WERI-Rb-1 (cell line): ENCODE measurements at places on chromosomes 13 and 19.

DNA sequence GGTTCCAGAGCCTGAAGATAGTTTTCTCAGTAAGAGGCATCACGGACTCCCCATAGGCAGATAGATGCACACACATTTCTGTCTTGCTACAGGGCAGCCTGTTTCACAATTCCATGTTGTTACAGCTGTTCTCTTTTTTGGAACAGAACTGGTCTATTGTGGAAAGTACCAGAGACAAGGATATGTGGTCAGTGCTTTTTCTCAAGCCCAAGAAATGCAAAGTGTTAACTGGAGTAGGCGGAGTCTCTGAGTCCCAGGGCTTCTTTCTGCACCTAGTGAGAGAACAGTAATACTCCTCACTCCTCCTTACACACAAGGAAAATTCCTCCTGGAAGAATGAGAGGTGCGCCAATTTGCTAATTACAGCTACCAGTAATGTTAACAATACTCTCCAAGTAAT is 141.6 kb upstream of the ARGLU1 start:
- no peak for DNase-seq

DNA sequence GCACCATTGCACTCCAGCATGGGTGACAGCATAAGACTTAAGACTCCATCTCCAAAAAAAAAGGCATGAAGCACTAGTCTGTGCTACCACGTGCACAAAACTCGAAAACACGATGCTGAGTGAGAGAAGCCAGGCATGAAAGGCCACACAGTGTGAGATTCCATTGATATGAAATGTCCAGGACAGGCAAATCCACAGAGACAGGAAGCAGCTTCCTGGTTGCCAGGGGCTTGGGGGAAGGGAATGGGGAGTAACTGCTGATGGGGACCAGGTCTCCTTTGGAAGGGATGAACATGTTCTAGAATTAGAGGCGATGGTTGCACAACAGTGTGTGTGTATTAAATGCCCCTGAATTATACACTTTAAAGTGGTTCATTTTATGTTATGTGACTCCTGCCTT is 15.9 kb upstream of the JUND start:
- no peak for DNase-seq

GRCh38 chr13:77523834-77524728 is 11.4 kb upstream of the SCEL start:
- DNase-seq, result no peak

GRCh38 chr19:50285833-50286232 is 43.3 kb downstream of the KCNC3 start:
- DNase-seq, result no peak

- DNase-seq, result peak; percentile 40
These were observed 5.1 kb downstream of the CD37 start for GRCh38 chr19:49340069-49340864.

DNA sequence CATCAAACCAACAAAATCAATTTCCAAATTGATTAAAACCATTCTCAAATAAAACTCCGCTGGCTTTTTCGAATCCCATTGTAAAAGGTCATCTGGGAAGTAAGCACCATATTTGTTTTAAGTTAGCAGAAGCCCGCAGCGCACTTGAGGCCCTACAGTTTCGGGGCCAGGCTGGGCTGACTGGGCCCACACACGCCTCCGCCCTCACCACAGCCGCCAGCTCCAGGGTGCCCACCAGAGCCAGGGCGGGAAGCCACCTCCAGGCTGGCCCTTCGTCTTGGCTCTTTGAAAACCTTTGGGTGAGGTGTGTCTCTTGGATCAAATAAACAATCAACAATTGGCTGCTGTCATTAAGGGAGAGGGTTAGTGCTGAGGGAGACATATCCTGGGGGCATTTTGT is 133.3 kb downstream of the SOX1 start:
- DNase-seq, result no peak

GRCh38 chr19:51710163-51710562 is 13.6 kb downstream of the HAS1 start:
- DNase-seq, result no peak

DNA sequence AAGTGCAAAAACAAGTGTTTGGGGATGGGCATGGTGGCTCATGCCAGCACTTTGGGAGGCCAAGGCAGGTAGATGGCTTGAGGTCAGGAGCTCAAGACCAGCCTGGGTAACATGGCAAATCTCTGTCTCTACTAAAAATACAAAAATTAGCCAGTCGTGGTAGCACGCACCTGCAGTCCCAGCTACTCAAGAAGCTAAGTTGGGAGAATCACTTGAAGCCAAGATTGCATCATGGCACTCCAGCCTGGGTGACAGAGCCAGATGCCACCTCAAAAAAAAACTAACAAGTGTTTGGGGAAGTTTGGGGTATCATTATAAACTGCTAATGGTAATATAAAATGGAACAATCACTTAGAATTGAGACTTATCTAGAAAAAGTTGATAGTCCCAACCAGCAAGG is 24.6 kb downstream of the XPO4 start:
- DNase-seq, result no peak
